ENCODE measurements at places on chromosomes 11 and 22.

DNA sequence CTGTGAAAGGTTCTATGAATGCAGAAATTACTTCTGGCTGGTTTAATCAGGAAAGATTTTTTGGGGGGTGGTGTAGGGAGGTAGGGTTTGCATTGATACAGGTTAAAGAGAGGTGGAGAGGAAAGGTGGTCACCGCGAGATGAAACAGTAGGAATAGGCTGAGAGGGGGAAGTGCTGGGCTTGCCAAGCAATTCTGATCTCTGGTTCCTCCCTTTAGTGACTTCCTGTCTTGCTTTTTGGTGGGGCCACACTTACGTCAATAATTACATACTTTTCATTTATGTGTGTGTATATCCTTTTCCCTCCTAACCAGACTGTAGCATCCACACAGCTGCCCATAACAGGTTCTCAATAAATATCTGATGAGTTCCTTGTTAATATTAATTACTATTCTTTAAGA lies 120.0 kb downstream of the CTNND1 start:
- DNase-seq: no peak

DNA sequence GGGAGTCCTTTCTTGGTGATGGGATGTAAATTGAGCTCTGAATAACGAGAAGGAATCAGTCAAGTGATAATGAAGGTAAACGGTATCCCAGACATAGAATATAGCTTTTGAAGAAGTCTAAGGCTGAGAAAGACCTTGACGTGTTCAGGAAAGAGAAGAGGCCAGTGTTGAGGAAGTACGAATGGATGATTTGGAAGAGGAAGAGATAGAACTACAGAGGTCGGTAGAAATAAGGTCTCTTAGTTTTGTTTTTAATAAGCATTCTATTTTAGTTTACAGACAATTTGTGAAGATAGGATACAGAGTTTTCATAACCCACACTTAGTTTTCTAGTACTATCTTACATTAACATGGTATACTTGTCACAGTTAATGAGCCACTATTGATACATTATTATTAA lies 1598.1 kb downstream of the FAM181B start:
- DNase-seq: no peak

- DNase-seq: no peak
Observed at GRCh38 chr22:21991774-21992173, 9.2 kb upstream of the TOP3B start.

GRCh38 chr11:45333001-45333971 lies 47.1 kb upstream of the SYT13 start:
- no peak for DNase-seq

- DNase-seq: no peak
Observed at GRCh38 chr11:64903291-64903833, 13.6 kb downstream of the ATG2A start.

GRCh38 chr11:117641008-117641915 lies 155.8 kb downstream of the DSCAML1 start:
- no peak for DNase-seq

DNA sequence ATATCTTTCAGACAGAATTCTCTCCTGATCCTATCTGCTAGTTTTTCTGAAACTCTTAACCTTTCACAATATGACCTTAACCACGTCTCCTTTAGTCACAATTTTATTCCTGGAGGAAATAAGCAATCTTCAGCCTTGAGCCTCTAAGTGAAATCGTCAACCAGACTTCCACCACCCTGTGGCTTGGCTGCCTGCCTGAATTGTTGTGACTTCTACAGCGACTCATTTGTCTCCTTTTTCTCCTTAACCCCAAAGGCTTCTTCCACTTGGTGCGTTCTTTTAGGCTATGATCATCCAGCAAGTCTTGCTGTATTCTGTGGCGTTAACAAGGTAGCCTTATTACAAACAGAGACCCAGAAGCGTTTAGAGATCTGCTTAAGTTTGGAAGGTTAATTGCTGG lies 535.1 kb upstream of the ARHGAP42 start:
- peak; percentile 15 for DNase-seq

GRCh38 chr11:16897470-16898061 lies 116.6 kb downstream of the PLEKHA7 start:
- DNase-seq: no peak

DNA sequence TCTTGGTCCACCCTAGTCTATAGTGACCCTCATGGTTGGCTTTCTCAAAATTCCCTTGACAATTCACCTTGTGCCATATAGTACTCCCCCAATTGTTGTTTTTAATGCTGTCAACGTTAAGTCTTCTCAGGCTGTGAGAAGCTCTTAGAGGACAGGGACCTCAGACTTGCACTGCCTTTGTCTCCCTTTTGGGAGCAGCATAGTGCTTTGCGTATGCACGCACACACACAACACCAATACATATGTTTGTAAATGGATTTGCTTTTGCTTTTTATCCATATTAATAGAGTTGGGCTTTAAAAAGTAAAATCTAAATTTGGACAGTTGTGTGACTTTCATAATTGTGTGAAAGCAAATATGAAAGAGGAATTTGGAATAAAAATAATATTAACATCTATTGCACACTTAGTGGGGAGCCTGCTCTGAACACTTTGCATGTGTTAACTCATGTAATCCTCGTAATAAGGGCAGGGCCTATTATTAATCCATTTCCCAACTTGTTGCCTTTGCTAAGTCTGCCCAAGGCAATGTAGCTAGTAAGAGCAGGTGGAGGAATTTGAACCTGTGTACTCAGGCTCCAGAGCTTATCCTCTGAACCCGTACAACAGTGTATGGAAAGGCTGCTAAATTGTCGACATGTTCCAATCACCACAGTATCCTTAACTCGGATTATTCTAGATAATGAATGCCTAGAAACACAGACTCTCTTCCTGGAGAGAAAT lies 257.7 kb upstream of the NARS2 start:
- DNase-seq: no peak

DNA sequence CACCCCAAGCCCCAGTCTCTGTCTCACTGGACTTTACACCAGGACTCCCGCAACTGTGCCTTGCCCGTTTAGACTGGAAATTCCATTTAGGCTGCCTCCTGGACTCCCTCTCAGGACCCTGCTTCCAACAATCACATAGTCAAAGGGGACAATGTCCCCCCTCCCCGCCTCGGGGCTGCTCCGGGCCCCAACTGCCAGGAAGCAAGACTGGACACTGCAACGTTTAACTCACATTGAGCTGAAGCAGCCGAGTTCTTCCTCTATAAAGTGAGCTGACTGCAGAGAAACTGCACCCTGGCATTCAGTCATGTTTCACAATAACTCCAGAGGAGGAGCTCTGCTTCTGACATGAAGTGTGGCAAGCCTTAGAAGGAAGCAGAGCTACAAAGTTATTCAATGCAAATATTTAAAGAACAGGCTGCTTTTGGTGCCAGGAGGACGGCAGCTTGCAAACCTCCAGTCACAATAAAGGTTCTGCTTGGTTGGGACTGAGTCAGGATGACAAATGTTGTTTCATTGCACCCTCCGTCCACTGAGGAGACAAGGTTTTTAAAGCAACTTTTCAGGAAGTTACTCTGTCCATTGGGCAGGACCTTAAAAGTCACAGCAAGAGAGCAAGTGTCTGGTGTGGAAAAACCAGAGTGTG lies 19.9 kb downstream of the PACSIN2 start:
- DNase-seq: peak; percentile 75

GRCh38 chr22:37472418-37473006 lies 13.7 kb downstream of the MFNG start:
- no peak for DNase-seq

- DNase-seq: no peak
Observed at GRCh38 chr11:61968758-61969390, 1.4 kb upstream of the FTH1 start.

DNA sequence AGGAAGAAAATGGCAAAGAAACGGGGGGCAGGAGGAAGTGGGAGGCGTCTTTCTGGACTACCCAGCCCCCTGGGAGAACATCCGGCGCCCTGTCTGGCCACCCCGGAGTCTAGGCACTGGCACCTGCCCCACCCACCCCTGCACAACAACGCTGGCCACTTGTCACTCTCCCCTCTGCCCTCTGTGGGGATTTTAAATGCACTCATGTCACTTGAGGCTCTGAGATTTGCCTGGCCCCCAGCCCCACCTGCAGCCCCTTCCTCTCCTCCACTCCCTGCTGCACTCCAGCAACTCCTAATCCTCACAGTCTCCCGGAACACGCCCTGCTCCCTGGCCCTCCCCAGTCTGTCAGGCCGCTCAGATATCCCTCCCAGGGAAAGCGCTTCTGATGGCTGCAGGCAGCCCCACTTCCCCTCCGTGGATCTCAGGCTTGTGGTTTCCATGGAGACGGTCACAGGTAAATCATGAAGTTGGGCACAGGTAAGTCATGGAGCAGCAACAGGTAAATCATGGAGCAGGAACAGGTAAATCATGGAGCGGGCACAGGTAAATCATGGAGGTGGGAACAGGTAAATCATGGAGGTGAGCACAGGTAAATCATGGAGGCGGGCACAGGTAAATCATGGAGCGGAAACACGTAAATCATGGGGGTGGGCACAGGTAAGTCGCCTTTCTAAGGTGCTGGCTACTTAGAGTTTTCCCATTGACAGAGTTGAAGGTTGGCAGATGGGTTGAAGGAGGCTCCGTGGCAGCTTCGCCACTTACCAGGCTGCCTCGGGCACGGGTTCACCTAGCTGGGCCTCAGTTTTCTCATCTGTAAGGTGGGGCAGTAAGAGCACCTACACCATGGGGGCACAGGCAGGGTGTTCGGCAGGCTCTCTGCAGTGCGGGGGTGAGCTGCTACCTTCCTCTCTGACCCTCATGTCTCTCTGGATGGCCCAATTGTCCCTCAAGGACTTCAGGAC lies 79.0 kb upstream of the SHISAL1 start:
- DNase-seq: no peak

- no peak for DNase-seq
Observed at GRCh38 chr22:25770333-25770732, 28.3 kb downstream of the MYO18B start.

DNA sequence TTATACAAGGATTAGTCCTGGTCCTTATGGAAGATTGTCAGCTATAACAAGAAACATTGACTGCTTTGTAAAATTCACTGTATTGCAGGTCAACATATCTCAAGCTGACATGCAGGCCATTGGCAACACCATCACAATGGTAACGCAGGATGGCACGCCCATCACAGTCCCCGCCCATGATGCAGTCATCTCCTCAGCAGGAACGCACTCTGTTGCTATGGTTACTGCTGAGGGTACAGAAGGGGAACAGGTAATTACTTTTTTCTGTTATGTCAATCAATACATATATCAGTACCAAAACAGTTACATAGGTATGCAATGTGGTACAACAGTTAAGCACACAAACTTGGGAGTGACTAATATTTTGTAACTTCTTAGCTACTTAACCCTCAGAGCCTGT lies 55.3 kb downstream of the ZNF143 start:
- no peak for DNase-seq

GRCh38 chr11:27012234-27012921 lies 18.5 kb downstream of the FIBIN start:
- DNase-seq: peak; percentile 62

GRCh38 chr11:4704054-4704789 lies at the start of gene MMP26:
TSS of gene MMP26 (plus strand) at chr11:4704784.
- no peak for DNase-seq

DNA sequence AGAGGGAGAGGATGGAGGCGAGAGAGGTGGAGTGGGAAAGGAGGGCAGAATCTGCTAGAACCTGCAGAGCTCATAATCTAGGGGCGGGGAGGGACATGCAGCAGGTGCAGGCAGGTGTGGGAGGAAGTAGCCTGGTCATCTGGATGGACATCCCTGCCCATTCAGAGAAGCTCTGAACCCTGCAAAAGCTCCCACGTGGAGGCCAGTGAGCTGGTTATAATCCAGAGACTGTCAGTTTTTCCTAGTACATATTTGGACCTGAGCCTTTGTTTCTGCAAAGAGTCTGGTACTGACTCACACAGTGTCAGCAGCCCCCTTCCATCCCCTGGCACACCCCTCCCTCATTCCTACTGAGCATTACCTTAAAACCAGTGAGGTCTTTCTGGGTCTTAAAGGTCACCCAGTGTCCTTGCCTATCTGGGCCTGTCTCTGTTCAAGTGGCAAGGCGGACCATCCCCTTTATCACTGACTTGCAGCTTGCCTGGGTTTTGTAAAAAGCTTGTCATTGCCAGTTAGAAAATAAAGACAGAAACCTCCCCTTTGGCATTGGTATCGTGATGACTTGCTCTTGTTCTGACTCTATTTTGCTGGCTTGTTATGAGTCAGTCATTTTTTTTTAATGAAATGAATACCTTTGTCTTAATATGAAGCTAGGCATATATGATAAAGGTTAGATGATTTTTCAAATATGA lies 26.1 kb downstream of the PTPRJ start:
- DNase-seq: no peak

GRCh38 chr11:115802641-115803040 lies 298.4 kb upstream of the CADM1 start:
- no peak for DNase-seq

DNA sequence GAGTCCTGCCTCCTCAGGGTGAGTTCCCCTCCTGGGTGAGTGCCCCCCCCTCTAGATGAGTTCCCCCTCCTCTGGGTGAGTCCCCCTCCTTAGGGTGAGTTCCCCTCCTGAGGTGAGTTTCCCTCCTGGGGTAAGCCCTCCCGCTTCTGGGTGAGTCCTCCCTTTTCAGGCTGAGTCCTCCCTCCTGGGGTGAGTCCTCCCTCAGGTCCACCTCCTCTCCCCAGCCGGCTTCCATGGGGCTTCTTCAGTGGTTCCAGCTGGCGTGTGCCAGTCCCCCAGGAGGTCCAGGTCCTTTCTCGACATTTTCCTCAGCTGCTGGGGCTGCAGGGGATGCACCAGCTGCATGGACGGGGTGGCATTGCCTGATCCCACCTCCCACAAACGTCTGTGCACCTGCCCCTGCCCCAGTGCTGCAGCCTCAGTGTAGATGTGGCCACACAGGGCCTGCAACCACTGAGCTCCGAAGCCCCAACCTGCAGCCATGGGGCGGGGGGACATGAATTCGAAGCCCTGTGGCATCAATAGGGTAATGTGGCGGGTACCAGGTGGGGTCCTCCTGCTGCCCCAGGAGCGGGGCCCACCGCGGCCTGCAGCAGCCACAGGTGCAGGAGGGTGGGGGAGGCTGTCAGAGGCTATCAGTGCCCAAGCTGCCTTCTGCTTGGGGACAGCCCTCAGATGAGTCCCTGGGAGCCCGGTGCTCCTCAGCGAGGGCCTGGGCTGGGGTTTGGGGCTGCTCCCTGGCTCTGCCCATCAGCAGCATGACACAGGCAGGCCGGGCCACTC lies 101.3 kb upstream of the FGF3 start:
- no peak for DNase-seq
